ENCODE measurements at places on chromosomes 11 and 22.

- no peak for DNase-seq
These were observed 87.1 kb downstream of the BCR start for GRCh38 chr22:23267226-23268043.

GRCh38 chr11:93481696-93482095, 61.5 kb downstream of the SMCO4 start:
- DNase-seq, result no peak

DNA sequence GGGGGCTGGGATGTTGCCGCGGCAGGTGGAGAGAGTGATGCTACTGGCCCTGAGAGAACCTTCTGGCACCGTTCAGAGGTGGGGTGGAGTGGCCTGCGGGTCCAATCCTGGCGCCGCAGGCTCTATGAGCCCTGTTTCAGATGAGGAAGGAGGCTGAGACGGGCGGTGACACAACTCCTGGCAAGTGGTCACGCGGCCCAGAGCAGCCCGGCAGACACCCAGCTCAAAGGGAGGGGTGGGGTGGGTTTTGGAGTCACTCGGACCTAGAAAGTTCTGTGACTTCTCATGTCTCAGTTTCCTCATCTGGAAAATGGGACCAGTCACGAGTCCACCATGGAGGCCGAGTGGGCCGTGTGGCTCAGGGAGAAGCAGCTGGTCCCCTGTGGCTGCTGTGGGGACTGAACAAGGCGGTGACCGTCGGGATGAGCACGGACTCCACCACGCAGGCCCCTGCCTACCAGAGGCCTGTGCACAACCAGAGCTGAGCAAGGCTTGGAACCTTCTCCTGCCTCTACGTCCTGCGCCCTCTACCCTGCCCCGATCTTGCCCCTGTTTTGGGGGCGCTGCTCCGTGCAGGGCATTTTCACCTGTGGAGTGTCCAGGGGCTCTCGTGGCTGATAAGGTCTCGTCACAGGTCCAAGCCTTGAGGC, 3.7 kb downstream of the TSPO start:
- no peak for DNase-seq

- DNase-seq, result no peak
These were observed 6.7 kb downstream of the PAMR1 start for GRCh38 chr11:35518766-35519165.

DNA sequence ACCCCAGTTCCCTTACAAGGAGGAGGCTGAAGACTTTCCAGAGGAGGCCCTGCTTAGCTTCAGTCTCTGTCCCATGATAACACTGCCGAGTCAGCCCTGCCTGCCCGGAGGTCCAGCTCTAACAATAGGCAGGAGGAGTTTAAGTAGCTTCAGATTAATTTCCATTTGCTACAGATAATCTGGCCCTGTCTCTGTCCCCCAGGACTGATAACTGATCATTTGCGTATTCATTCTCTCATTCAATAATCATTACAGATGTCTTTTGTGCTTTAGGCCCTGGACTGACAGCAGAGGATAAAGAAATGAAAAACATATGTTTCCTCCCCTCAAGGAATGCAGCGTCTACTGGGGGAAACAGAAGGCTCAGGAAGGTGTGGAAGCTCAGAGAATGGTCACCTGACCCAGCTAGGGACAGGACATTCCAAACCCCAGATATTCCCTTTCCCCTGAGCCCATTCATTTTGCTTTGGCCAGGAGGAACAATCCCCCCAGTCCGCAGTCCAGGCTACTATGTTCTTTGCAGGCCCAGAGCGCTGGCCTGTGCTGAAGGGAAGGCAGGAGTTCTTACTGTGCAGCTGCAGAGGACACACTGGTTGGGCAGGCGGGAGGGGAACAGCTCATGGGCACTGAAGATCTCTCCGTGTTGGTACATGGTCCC, 20.8 kb downstream of the CHRDL2 start:
- peak; percentile 64 for DNase-seq

- DNase-seq, result no peak
These were observed 3.9 kb downstream of the CDPF1 start for GRCh38 chr22:46246178-46246577.

- no peak for DNase-seq
These were observed 165.4 kb downstream of the FEZ1 start for GRCh38 chr11:125330462-125331325.

- no peak for DNase-seq
These were observed 263.5 kb upstream of the CCDC179 start for GRCh38 chr11:23123753-23124152.

DNA sequence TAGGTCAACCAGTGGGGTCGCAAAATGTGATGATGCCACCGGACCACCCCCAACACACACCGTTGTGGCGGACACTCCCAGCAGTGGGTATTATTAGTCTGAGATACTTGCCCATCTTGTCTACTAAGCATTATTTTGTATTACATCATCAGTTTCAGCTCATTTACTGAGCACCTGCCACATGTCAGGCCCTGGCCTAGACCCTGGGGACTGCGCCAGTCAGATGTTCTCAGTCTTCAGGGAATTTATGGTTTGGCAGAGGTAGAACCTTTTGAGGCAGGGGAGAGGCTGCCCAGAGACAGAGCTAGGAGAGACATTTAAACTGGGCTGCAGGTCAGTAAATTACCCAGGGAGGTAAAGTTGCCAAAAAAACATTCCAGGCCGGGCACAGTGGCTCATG, 43.1 kb upstream of the GCAT start:
- DNase-seq, result no peak

DNA sequence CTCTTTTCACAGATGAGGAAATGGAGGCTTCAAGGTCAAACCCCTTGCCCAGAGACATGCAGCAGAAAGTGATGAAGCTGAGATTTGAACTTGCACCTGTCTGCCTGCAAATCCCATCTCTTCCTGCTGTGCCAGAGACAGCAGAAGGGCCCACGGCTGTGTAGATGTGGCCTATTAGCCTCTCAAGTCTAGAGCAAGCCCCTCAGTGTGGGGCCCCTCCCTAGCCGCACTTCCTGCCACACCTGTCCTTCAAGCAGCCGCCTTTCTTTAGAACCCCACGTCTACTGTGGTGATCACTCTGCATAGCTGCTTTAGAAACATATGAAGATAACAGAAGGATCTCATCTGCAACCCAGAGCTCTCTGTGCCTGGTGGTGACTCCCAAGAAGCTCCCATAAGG, 41.2 kb upstream of the JAM3 start:
- DNase-seq, result no peak

DNA sequence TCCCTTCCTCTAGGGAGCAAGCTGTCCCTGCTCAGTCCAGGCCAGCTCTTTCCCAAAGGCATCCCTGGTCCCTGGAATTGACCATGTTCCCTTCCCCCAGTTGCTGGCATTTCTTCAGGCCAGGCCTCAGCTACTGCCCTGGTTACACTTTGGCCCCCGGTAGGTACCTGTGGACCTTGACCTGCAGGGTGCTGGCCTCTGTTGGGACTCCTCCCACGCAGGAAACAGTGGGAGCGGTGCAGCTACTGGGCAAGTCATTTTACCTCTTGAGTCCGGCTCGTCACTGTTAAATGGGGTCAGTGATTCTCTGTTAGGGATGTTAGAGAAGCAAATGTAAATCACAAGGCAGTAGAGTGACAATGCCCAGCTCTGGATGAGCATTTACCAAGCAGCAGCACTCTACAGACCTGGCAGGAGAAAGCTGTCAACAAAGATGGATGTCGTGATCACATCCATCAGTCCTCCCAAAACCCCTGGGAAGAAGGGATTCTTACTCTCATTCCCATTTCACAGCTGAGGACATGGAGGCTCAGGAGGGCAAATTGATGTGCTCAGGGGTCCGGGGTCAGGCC, 16.9 kb downstream of the MYO7A start:
- DNase-seq, result no peak

GRCh38 chr22:24115247-24116207, 65.8 kb upstream of the SUSD2 start:
- no peak for DNase-seq

DNA sequence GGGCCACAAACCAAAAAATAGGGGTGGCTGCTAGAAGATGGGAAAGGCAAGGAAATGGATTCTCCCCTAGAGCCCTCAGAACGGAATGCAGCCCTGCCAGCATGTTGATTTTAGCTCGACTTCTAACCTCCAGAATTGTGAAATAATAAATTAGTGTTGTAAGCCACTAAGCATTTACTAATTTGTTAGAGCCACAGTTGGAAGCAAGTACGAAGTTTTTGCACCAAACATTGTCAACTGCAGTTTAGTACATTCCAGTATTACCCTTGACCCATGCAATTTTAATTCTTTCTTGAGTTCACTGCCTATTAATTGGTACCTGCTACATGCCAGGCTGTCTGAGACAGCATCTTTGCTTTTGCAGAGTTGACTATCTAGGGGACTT, 32.2 kb downstream of the PARVA start:
- DNase-seq, result no peak

- DNase-seq, result peak; percentile 4
These were observed 98.0 kb upstream of the ASPHD2 start for GRCh38 chr22:26330971-26331625.

DNA sequence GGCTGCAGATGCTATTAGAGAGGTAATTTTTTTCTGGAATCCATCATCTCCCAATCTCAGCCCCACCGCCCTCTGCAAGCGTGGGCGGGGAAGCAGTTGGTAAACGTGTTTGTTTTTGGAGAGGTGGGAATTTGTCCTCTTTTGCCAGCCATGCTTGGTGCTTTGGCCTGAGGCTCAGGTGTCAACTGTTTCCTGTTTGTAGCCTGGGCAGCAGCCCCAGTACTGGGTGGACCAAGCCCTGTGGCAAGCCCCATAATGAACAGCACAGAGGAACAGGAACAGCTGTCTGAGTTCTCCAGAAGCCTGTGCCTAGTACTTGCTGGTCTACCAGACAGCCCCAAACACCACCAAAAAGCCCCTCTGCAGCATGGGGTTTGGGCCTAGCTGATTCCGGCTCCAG, 39.6 kb downstream of the POU2F3 start:
- DNase-seq, result no peak

- DNase-seq, result no peak
These were observed 25.7 kb upstream of the KRTAP5-7 start for GRCh38 chr11:71501071-71501985.

GRCh38 chr11:71263386-71263785, 11.0 kb upstream of the SHANK2 start:
- no peak for DNase-seq

DNA sequence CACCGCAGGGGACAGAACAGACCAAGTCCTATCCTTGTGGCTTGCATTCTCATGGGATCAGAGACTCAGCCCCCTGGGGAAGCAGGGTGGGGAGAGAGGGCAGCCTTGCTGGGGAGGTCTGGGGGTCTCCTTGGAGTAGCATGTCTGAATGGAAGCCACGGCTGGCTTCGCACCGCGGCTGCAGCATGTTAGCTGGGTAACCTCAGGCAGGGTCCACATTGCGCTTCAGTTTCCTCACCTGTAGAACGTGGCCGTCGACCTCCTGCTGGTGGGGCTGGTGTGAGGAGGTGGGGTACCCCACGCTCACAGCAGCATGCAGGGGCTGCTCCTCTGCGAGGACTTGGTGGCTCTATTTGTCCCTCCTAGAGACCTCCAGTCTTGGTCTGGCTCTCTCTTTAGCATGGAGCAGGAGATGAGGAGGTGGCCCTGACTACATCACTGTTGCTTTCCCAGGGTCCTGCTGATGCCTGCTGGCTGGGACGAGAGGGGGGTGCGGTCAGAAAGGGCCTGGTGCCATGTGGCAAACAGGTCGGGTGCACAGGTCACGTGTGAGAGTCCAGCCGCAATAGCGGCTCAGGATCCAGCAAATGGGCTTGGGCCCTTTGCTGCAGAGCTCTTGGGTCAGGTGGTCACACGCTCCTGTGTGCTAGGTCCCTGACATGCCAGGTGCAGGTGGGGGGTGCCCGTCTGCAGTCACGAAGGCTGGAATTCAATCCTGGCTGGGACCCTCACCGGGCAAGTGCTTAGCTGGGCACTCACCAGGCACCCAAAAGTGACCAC, 35.4 kb upstream of the SMIM38 start:
- no peak for DNase-seq

GRCh38 chr11:11270236-11270775, 82.7 kb downstream of the CSNK2A3 start:
- no peak for DNase-seq

GRCh38 chr11:114972105-114972504, 293.8 kb downstream of the NXPE2 start:
- no peak for DNase-seq

DNA sequence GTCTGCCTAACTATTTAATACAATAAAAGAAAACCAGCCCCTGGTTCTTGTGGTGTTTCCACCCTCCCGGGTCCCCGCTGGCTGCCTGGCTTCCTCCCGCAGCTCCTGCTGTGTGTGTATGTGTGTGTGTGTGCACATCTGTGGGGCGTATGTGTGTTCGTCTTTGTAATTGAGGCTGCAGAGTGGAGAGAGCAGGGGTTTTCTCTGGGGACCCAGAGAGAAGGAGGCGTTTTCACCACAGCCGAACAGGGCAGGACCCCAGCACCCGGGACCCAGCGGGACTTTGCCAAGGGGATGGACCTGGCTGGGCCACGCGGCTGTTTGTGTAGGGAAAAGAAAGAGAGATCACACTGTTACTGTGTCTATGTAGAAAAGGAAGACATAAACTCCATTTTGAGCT, 42.7 kb downstream of the IGLL1 start:
- DNase-seq, result peak; percentile 19

DNA sequence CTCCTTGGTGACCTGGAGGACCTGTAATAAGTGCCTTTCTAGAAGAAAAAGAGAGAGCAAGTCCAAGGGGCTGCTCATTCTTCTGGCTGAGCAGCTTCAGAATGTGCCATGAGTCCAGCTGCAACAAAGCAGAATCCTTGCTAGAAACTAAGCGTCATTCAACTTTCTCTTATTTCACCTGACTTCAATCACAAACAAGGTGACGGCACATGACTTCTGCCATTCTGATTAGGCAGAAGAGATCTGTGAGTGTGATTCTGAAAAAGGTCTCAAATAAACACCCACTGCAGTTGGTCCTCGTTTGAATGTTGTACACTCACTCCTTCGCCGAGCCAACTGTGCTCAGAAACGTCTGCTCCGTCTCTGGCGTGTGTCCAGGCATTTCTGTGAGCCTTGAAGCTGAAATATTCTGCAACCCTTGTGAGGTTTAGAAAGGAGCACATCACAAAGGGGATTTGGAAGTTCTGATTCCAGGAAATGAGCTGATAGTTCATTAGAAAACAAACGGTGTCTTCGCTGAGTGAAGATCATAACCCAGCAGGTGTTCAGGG, 623.8 kb upstream of the KIRREL3 start:
- peak; percentile 17 for DNase-seq

GRCh38 chr11:12810568-12810894, 136.3 kb downstream of the TEAD1 start:
- DNase-seq, result no peak
